NCI-H187 (cell line): ENCODE measurements at places on chromosomes 3 and 15.

DNA sequence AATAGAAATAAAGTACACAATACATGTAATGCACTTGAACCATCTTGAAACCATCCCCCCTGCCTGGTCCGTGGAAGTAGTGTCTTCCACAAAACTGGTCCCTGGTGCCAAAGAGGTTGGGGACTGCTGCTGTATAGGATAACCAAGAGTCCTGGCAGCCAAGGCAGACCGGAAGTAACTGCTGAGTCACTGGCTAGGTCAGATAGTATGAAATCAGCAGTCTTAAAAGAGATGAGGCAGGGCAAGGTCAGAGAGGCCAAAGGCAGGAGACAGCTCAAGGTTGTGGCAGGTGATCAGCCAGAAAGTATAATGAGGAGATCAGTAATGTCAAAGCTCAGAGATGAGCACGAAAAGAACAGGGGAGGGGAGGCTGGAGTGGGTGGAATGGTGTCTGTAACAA, 60.2 kb downstream of the MAP3K13 start:
- no peak for DNase-seq

DNA sequence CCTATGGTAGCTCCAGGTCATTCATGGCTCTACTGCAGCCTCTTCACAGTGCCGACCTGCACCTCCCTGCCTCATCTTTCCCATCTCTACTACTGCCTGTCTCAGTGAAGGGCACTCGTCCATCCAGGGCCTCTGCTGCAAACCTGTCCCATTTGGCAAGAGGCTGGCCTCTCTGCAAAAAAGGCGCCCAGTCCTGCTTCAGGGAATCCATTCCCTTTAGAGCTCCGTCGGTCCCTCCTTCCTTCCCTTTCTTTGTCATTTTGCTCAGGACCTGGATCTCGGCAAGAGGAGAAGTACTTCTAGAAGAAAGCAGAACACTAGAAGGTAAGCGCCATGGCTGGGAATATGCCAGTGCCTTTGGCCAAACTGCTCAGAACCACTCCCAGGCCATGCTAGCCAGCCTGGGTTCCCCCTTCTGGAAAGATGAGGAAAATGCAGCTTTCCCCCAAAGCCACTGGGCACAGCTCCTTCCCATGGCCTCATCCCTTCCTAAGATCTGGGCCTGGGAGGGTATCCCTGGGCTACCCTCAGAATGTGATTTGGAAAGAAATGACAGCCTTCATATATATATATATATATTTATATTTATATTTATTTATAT, 6.4 kb upstream of the ISL2 start:
- DNase-seq, result no peak

- no peak for DNase-seq
Measured at GRCh38 chr15:25439369-25439836, 579 bp upstream of the UBE3A start.

DNA sequence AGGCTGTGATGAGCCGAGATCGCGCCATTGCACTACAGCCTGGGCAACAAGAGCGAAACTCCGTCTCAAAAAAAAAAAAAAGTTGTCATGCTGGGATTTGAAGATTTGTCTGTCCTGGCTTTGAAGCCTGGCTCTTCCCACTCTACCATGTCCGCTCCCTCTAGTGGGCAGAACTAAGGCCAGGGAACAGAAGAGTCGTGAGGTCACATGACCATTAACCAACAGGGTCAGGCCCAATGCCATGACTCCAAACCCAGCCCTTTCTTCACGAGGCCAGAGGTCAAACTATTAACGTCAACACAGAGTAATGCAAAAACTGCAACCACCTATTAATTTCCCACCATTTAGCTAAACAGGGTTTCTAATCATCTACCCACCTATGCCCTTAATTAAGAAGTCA, 212.1 kb downstream of the ADAMTS17 start:
- no peak for DNase-seq

GRCh38 chr3:13475871-13476590, 4.1 kb upstream of the HDAC11 start:
- no peak for DNase-seq

DNA sequence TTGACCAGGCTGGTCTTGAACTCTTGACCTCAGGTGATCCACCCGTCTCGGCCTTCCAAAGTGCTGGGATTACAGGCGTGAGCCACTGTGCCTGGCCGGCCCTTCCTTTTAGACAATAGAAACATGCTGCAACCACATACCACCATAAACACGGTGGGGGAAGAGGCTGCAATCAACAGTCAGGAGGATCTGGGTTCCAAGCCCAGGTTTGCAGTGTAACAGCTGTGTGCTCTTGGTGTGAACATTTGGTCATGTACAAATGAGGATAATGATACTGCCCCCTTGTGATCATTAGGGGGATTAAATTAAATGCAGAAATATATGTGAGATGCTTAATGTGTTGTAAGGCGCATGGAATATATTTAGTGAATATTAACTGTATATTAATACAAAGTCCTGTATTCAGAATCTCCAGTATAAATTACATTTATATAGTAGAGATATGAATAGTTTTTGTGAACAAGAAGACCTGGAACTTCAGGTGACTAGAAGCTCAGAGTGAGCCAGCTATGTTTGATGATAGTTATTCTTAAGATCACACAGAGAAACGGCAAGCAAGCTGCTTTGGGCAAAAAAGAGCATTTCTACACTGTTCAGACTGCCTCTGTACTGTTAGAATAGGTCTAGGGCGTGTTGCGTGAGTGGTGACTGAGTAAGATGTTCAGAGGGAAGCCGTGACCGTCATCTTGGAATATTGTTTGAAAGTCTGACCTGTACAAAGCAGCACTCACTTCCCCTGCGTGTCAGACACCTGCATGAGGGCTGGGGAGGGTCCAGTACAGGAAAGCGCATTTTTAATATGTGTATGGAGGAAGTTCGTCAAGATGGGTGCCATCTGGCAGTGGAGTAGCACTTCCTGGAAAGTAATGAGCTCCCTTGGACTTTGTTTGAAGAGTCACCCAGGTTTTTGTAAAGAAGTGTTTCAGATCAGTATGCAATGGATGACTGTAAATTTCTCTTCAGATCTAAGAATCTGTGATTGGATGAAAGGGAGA, 125.8 kb downstream of the PGPEP1L start:
- no peak for DNase-seq

- DNase-seq, result no peak
Measured at GRCh38 chr3:32613183-32613582, 42.5 kb upstream of the DYNC1LI1 start.

GRCh38 chr3:9201266-9201665, 48.2 kb downstream of the SRGAP3 start:
- DNase-seq, result no peak

DNA sequence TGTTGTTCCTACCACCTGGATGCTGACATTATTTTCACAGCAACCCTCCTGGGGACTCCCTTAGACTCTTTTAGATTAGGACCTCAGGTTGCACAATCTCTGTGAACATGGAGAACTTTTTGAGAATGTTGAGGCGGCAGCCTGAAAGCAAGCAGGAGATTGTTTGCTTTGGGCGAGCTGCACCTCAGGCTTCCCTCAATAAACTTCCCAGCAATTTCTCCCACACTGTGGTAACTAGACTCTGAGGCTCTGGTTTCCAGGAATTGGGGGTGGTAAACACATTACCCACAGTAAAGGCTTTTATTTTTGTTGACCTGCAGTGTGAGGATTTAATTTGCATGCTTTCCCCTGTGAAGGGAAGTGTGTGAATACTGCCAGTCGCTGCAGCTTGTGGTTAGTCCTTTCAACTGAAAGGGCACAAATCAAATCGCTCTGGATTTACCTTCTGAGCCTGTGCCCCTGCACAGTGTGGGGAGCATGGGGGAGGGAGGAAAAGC, 35.2 kb upstream of the SIAH2 start:
- DNase-seq, result no peak
